ENCODE measurements at places on chromosomes 6 and 20.
A peak's percentile ranks its signal among the peaks of the same experiment; 100 is the strongest.

GRCh38 chr20:50746138-50746940 lies 15.0 kb downstream of the PARD6B start:
- no peak for DNase-seq

DNA sequence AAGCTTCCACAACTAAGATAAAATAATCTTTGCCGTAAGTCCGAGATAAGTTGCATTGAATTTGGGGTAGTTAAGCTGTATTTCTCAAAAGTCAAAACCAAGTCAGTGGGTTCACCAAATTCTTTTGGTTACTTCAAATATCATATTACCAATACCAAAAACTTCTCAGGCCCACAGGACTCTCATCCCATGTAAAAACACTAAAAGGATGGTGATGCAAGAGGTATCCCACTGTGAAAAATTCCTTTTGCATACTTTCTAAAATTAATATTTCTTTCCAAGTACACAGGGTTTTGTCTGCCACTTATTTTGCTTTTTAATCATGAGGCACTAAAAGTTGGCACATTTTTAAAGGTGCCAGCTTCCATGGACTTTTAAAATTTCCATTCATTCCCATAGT lies 151.3 kb downstream of the GJA10 start:
- no peak for DNase-seq

GRCh38 chr6:6749702-6750491 lies 161.4 kb downstream of the LY86 start:
- DNase-seq = peak; percentile 64

DNA sequence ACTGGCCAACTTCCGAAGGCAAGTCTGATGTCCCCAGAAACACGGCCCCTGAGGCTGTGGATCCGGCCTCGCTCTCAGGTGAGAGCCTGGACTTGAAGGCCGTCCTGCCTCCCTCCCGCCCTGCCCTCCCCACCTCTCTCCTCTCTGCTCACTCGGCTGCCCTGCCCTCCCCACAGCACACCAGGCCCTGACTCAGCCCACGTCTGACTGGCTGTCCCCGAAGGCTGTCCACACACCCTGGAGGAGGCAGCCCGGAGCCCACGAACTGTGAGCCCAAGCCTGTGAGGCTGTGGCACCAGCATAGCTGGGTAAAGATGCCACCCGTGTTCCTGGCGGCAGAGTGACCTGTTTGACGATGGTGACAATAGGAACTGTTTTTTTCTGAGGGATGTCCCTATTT lies 16.3 kb downstream of the GATA5 start:
- DNase-seq = no peak

DNA sequence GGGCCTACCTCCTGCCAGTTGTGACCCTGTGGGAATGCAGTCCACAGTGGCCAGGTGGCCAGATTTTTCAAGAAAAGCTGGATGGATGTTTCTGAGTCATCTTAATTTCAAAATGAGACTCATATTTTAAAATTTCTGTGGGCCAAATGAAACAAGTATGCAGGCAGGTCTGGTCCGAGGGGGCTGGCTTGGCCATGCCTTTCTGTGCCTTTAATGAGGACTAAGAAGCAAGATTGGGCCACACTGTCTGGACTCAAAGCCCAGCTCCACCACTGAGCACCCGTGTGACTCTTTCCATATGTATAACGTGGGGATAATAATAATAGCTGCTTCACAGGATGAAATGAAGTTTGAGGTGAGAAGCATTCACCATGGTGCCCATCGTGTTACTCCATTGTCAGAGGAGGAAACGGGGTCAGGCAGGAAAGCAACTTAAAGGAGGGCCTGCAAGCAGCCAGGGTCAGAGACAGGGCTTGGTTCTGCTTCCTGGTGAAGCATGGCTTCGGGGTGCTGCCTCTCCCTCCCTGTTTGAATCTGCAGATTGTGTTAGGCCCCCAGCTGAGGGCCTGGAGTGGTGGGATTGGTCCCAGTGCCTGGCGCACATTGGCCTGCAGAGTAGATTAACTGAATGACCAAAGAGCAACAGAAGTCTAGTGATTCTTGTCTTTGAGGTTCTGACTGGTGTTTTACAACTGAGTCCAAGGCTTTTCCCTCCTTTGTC lies 3.8 kb downstream of the SOX12 start:
- DNase-seq = no peak

GRCh38 chr20:30500829-30501440 lies 756.5 kb upstream of the DEFB115 start:
- DNase-seq = no peak

DNA sequence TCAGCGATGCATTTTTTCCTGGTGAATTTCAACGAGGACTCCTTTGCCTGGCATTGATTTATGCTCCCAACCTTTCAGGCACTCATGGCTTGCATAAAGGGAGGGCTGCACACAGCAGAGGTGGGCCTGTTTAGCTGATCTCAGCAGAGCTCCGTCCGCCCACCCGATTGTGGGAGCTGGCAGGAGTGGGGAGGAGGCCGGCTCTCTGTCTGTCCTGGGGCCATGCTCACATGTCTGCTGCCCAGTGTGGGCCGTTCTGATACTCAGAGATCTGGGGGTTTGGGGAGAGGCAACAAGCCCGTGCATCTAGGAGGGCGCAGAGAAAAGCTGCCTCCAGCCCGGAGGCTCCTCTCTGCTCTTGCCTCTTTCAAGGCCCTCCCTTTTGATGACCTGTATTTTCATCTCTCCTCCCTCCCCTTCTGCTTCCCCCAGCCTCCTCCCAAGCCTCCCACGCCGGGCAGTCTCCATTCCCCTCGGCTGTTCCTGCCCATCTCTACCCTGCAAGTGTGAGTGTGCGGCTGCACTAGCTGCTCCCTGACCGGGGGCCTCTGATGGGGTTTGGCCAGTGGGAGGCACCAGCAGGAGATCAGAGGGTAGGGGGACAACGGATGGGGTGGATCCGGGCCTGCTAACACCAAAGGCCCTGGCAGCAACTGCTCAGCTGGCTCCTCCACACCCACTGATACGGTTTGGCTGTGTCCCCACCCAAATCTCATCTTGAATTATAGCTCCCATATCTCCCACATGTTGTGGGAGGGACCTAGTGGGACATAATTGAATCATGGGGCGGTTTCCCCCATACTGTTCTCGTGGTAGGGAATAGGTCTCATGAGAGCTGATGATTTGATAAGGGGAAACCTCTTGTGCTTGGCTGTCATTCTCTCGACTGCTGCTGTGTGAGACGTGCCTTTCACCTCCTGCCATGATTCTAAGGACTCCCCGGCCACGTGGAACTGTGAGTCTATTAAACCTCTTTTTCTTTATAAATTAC lies 39.6 kb upstream of the MLN start:
- DNase-seq = no peak

GRCh38 chr6:40249935-40250334 lies 315.7 kb upstream of the MOCS1 start:
- no peak for DNase-seq

DNA sequence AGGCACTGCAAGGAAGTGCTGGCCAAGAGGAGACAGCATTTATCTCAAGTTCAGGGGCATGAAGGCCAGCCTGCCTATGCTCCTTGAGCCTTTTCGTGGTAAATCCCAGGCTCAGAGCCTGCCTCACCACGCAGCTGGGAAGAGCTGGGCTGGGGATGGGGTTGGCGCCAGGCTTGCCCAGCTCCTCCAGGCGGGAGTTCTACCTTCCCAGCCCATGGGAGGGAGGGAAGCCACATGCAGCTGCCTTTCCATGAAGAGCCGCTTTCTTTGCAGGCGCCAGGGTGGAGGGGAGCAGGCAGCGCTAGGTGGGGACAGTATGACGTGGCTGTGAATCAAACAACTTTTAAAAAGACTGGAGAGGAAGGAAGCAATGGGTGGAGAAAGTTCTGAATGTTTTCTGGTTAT lies 19.5 kb upstream of the SIRT5 start:
- no peak for DNase-seq

- DNase-seq = no peak
Measured at GRCh38 chr6:54284161-54284860, 23.9 kb upstream of the TINAG start.

DNA sequence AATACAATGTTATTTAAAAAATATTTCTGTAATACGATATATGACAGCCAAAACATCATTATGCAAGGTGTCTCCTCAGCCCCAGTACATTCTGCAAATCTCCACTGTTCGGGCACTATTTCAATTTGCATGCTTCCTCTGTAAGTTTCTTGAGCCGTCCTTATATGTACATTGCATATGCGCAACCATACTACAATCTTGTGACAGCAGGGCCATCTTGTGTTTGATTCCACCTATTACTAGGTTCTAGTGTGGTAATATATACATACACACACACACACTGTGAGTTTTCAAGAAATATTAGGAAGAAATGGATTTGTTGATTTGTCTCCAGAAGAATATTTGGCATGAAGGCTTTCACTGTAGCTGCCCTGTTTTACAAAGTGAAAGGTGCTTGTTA lies 9.8 kb downstream of the LYRM4 start:
- DNase-seq = no peak

- DNase-seq = no peak
Measured at GRCh38 chr6:170212956-170213636, 77.8 kb downstream of the DLL1 start.

- DNase-seq = no peak
Measured at GRCh38 chr6:139518556-139519091, 144.2 kb upstream of the CITED2 start.

- no peak for DNase-seq
Measured at GRCh38 chr6:52371656-52372191, 9.8 kb downstream of the PAQR8 start.

- DNase-seq = no peak
Measured at GRCh38 chr6:146341493-146342230, 202.0 kb upstream of the RAB32 start.

GRCh38 chr6:38586992-38587391 lies 52.7 kb downstream of the BTBD9 start:
- no peak for DNase-seq

GRCh38 chr6:101582792-101583191 lies 189.3 kb downstream of the GRIK2 start:
- no peak for DNase-seq

DNA sequence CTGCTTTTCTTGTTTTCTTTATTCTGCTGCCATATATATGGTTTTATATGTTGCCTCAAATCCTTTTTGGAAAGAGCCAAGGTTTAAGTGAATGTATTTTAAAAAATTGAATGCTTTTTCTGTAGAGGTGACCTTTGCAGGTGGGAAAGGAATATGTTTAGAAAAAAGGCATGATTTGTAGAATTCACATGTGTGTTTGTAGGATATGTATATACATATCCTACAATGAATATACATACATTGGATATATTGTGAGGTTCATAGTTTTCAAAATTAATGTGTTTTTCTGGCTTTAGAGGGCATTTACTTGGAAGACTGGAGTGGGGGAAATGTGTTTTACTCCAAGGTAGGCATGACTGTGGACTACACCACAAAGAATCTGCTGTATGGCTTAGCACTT lies 4.0 kb upstream of the EYA2 start:
- DNase-seq = no peak

- no peak for DNase-seq
Measured at GRCh38 chr20:41406353-41406752, 39.7 kb upstream of the EMILIN3 start.

- no peak for DNase-seq
Measured at GRCh38 chr20:3316136-3316535, 77.1 kb upstream of the SLC4A11 start.

- DNase-seq = no peak
Measured at GRCh38 chr20:50690650-50691572, at the start of gene RIPOR3. Gene RIPOR3, minus strand, starts transcription at chr20:50691542. Its CDS starts 414 bp downstream, at chr20:50691128.

DNA sequence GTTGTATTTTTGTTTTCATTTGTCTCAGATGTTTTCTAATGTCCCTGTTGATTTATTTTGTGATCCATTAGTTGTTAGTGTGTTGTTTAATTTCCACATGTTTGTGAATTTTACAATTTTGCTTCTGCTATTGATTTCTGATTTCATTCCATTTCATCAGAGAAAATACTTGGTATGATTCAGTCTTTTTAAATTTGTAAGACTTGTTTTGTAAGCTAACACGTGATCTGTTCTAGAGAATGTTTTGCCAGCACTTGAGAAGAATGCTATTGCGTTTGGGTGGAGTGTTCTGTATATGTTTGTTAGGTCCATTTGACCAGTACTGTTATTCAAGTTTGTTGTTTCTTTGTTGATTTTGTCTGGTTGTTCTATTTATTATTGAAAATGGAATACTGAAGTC lies 53.9 kb downstream of the KIZ start:
- no peak for DNase-seq

GRCh38 chr20:12355185-12355584 lies 437.5 kb downstream of the BTBD3 start:
- DNase-seq = no peak

DNA sequence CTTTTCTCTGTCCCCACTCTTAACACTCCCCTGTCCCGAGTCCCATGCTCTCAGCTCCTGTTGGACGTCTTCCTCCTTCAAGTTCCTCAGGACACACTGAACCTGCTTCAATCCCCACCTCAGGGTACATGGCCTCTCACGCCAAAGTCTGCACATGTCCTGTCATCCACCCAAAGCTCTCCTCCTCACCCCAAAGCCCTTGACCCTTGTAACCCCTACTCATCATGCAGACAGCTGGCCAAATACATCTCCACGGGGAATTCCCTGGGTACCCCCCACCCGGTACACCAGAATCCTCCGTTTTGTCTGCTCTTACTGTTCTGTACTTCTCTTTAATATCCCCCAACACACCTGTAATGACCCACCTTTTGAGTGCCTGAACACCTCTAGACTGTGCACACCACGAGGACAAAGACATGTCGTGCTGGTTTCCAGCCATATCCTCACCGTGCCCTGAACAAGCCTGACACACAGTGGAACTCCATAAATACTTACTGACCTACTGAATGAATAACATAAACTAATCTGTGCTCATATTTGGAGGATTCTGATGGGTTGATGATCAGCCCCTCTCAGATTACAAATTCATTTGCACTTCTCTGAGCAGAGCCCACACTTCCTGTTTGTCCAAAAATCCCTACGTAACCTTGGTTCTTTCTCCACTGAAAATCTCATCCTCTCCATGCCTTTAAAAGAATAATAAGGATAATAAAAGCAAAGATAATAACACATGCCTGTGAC lies 66.8 kb upstream of the EYA2 start:
- DNase-seq = no peak

- DNase-seq = no peak
Measured at GRCh38 chr20:45467861-45468260, 1.7 kb upstream of the WFDC2 start.

DNA sequence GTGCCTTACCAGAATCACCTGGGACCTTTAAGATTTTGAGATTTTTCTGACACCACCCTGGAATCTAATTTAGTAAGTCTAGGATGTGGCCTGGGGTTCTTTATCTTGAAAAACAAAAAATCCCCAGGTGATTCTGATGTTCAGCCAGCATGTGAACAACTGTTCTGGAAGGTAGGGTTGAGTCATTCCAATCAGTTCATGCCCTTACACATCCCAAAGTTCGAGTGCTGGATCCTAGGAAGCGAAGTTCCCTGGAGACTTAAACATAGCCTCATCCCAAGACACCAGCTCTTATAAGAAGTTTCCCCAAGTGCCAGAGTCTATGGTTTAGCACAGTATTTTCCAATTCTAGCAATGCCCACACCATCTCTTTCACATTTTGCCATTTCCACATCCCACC lies 6.3 kb upstream of the TSHZ2 start:
- DNase-seq = no peak

- peak; percentile 16 for DNase-seq
Measured at GRCh38 chr6:125357515-125358256, 55.9 kb upstream of the HDDC2 start.

- DNase-seq = peak; percentile 28
Measured at GRCh38 chr20:34891166-34892062, 15.0 kb downstream of the ACSS2 start.
